ENCODE measurements at places on chromosomes 5 and 9.

DNA sequence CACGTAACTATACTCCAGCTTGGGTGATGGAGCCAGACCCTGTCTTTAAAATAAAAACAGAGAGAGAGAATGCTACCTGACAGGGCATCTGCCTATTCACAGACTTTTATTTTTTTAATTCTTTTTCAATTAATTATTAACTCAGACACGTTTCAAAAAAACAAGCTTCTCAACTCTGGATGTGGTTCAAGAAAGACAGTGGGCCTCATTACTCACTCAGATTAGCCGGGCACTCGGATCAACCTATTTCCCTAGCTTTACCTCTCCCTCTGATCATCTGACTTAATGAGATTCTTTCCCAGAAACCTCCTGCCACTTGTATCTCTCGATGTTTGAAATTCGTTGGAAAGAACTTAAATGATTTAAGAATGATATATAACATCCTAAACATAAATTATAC is 134.1 kb downstream of the TRPM6 start:
- DNase-seq: no peak

DNA sequence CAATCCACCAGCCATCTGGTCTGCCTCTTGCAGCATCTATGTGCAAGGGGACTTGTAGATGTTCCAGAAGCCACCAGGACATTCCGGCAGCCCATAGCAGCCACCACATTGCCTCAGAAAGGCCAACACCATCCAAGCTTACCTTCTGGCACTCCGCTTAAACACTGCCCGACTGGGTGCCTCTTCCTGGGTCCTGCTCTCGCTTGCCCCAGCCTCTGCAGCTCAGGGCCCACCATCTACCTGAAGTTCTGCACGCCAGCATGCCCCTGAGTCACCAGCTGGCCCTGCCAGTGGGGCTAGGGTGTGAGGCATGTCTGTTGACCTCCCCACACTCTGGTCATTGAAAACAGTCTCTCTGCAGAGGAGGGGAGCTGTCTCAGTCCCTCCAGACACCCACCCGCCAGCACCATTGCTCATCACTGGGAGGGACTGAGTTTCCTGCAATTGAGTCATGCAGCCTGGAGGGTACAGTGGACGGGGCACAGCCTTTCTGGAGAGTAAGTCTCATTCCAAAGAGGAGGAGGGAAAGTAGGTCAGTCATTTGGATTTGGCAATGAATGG is 16.9 kb upstream of the COL5A1 start:
- no peak for DNase-seq

- peak; percentile 81 for DNase-seq
Observed at GRCh38 chr9:36938617-36939016, 95.5 kb downstream of the PAX5 start.

DNA sequence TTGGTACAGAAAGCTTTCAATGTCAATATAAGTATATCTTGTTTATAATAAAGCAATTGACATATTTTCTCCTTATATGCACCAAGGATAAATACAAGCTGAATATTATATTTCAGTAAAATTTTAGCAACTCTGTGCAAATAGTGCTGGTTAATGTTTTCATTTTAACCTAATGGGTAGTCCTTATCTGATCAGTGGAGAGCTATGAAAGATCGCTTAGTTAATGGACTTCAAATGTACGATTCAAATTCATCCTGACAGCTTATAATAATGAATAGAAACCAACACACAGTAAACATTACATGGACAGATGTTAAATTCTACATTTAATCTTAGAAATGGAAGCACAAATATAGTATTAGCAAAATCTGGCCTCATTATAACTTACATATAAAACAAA is 1495.2 kb upstream of the C9orf72 start:
- no peak for DNase-seq

GRCh38 chr9:136254381-136255165 is 9.0 kb upstream of the QSOX2 start:
- DNase-seq: no peak

- DNase-seq: no peak
Observed at GRCh38 chr5:17743580-17744435, 109.5 kb downstream of the TAF11L14 start.

GRCh38 chr5:31329715-31330114 is 136.2 kb downstream of the CDH6 start:
- no peak for DNase-seq

GRCh38 chr5:169650701-169651331 is 13.7 kb downstream of the DOCK2 start:
- DNase-seq: no peak

GRCh38 chr5:156356238-156356637 is 29.3 kb downstream of the SGCD start:
- DNase-seq: no peak

DNA sequence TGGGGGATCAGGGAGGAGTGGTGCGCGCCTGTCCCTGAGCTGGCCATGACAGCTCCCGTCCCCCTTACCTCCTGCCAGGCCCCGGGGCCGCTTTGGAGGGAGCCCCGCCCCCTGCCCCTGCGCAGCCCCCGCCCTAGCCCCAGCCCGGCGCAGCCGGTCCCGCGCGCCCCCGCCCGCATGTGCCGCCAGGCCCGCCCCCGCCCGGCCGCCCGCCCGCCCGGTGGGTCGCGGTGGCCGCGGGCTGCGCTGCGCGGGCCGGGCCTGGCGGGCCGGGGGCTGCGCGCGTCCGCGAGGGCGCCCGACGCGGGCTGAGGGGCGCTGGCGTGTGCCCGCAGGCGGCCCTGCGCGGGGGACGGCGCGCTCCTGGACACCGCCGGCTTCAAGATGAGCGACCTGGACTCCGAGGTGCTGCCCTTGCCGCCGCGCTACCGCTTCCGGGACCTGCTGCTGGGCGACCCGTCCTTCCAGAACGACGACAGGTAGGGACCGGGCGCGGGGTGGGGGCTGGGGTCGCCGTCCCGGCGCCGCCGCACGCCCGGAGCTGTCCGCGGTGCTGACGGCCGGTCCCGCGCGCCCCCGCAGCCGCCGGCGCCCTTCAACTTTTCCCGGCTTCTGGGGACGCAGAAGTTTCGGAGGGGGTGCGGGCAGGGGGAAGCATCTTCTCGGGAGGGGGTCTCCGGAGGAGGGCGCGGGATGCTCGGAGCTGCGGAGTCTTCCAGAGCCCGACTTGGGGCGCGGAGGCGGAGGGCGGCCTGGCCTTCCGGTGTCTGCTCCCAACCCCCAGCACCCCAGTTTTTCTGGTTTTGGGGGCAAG is 12.5 kb downstream of the KCNT1 start:
- no peak for DNase-seq

GRCh38 chr5:22063717-22064116 is 789.4 kb downstream of the CDH12 start:
- no peak for DNase-seq

GRCh38 chr5:171541341-171541776 is 121.9 kb downstream of the FGF18 start:
- no peak for DNase-seq

DNA sequence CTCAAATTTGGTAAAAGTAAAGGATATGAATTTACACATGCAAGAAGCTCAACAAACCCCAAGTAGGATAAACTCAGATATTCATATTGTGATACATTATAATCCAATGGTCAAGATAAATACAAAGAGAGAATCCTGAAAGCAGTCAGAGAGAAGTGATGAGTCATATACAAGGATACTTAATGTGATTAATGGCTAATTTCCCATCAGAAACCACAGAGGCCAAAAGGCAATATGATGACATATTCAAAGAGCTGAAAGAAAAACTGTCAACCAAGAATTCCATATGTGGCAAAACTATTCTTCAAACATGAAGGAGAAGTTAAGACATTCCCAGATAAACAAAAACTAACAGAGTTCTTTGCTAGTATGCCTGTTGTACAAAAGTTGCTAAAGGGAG is 19.5 kb upstream of the IRF1 start:
- DNase-seq: no peak

DNA sequence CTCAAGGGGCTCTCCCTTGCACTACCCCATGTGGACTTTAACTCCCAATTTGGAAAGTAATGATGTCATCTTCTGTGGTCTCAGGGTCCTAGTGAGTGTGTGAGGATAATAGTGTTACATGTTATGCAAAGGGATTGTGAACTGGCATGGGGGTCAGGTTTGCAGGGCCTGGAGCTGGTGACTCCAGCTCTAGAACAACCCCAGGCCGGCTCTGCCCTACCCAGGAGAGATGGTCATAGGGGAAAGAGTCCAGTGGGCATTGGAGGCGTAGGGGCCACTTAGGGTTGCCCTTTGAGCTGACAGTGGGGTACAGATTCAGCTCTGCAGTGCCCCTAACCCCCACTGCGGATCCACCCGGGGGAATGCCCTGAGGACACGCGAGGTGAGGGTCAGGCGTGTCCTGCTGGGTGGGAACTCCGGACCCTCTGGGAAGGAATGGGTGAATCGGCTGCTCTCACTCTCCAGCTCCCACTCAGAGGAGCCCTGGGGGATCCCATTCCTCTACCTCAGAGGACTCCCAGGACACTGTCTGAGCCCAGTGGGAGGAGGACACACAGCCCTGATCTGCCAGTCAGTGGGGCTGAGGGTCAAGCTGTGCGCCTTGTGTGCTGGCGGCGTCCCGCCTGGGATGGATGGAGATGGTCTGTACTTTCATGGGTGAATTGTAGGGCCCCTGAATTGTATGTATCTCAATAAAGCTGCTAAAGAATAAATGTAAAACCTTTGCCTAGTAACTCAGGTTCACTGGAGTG is 2.5 kb upstream of the NKD2 start:
- DNase-seq: no peak

GRCh38 chr5:133316346-133317343 is 264.8 kb downstream of the HSPA4 start:
- no peak for DNase-seq

DNA sequence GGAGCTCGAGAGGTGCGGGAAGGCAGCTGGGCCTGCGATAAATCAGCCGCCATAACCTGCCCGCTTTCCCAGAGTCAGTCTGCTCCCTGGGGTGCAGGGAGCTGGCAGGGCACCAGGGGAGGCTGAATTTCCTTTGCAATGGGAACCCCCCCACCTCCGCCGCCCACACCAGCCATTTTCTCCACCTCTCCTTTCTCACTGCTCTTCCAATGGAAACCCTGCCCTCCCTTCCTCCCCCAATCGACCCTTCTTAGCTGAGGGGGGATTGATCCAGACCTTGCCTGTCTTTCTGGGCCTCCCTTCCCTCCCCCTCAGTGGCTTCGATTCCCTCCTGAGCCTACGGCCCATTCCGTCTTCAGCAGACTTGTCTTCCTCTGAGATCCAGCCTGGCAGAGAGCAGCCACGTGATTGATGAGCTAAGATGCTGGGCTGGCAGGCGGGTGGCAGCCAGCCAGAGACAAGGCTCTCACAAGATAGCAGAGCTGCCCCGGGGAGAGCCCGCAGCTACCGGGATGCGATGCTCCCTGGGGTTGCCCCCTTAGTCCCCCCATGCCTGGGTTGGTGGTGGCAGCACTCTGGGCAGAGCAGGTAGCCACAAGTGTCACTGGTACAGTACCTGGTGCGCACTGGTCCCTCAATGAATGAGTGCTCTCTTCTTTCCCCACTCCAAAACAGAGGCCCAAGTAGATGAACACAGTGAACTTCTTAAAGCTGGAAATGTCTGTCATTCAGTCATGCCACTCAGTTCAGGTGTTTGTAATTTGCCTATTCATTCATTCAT is 53.7 kb upstream of the FABP6 start:
- DNase-seq: no peak

DNA sequence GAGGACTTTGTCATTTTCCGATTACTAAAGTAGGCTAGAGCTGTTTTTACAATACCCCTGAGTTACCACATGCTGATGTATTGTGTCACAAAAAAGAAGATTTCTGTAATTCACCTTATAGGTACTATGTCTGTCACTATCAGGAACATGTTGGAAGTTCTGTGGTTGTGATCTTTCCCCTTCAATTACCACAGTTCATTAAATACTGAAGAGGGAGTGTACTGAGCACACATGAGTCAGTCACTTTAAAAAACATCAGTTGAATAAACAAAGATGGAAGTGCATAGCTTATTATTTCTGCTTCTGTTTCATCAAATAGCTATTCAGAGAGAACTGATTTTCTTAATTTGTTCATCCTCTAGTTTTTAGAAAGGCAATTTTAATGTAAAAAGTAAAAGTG is 31.7 kb downstream of the AP3S1 start:
- no peak for DNase-seq

- no peak for DNase-seq
Observed at GRCh38 chr5:93070938-93071337, 510.1 kb downstream of the NR2F1-AS1 start.

DNA sequence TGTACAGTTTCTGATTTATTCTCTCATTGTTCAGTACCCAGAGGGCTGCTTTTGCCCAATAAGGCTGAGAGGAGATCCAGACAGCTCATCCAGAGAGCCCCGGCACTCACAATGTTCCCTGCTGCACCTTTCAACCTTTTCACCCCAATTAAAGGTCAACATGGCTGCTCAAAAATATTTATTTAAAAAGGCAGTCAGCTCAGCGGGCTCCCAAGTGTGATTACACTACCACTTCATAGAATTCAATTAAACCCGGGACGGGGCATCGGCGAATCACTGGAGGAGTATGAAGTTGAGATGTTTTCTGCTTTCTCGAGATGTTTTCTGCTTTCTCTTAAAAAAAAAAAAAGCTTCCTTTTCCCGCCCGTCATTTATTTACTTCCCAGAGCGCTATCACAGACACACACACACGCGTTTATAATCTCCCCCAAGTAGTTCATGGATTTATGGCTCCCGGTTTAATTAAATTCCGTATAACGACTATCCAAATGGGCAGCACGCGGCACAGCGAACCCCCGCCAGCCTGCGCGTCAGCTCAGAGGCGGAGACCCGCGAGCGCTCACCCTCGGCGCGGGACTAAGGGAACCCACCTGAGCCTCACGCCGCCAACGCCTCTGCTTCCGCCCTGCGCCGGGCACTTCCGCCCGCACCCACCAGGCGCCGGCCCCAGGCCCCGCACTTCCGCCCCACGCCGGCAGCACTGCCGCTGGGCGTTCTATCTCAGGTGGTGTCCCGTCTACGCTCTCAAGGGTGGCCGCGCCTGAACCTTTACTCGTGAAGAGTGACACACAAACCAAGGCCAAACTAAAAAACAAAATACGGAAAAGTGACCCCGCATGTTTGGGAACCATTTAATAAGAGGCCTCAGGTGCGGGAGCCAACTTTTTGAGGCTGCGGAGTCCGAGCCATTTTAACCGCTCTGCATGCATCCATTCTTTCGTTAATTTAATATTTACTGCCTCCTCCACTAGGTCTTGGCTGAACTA is at the start of gene C5orf63:
Gene C5orf63 (minus strand): TSS at position 642 of the 986 bp plus-strand sequence. CDS start 14,507 bp downstream, outside the sequence.
- no peak for DNase-seq

- DNase-seq: no peak
Observed at GRCh38 chr5:76974785-76975184, 21.9 kb downstream of the CRHBP start.

All from NCI-H2081 treated with DMSO at 0.1 percent for 48 hours (cell line).